ENCODE measurements at places on chromosomes 12 and 14.

- no peak for DNase-seq
Observed at GRCh38 chr14:37138898-37139297, 33.5 kb downstream of the SLC25A21 start.

GRCh38 chr12:9099552-9100190 is 16.0 kb downstream of the A2M start:
- DNase-seq = no peak

DNA sequence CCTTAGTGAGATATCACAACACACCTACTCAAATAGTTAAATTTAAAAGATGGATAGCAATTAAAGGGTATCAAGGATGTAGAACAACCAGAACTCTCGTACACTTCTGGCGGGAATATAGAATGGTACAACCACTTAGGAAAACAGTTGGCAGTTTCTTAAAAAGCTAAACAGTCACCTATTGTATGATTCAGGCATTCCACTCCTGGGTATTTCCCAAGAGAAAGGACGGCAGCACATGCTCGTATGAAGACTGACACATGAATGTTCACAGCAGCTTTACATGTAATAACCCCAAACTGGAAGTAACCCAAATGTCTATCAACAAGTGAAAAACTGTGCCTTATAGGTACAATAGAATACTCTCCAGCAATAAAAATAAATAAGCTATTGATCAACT is 465.2 kb downstream of the VRK1 start:
- no peak for DNase-seq

DNA sequence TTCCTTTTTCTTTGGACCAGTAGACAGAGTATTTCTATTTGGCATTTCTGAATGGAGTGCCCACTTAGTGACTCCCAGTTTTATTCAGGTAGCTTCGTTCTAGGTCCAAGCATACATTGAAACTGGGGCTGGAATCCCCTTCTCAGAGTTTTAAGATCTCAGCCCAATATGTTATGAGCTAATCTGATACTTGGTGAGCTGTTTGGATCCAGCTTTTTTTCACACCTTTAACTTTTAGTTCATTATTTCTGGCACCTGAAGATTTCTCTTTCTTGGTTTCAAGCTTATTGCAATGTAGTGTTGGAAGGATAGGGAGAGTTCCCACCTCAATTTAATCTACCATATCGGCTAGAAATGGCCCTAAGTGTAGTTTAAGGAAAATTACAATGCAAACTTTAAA is 53.5 kb upstream of the CCDC198 start:
- DNase-seq = no peak

DNA sequence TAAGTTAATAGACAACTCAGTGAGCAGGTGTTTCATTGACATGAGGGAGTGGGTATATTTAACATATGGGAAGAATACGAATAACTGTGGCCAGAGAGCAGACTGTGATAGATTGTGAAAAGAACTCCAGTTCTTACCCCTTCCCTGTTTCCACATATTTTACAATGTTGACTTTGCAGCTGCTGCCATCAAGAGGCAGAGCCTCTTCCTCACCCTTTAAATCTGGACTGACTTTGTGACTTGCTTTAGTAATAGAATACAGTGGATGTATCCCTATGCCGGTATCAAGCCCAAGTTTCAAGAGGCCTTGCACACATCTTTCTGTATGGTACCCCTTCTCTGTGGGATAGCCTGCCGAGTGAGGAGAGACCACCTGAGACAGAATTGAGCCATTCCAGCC is 356.7 kb downstream of the ETNK1 start:
- no peak for DNase-seq

DNA sequence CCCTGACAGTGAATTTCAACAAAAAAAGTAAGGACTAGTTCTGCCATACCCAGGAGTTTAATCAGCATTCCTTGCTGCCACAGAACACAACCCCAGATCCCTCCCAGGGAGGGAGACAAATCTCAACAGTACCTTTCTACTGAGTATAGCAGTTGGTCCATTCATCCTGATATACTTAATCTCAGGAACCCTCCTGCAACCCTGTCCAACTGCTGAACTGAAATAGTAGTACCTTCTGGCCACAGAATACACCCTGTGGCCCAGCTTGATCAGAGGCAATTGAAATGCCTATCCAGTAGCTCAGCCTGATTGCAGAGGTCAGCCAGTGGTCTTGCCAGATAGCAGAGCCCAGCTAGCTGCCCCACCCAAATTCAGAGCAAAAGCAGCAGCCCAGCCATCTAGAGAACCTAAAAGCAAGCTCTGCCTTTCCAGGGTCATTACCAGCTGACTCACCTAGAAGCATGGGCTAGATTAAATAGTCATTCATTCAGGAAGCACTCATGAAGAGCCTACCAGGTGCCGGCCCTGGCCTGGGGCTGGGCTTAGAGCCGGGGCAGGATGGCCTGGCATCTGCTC is 40.0 kb upstream of the RHOJ start:
- DNase-seq = no peak

GRCh38 chr12:3200814-3201233 is 123.6 kb downstream of the TSPAN9 start:
- no peak for DNase-seq

GRCh38 chr12:131132118-131132892 is 178.6 kb downstream of the ADGRD1 start:
- peak; percentile 45 for DNase-seq

GRCh38 chr14:42228611-42229010 is 621.9 kb downstream of the LRFN5 start:
- DNase-seq = no peak

- DNase-seq = no peak
Observed at GRCh38 chr12:60251091-60251490, 655.3 kb downstream of the SLC16A7 start.

DNA sequence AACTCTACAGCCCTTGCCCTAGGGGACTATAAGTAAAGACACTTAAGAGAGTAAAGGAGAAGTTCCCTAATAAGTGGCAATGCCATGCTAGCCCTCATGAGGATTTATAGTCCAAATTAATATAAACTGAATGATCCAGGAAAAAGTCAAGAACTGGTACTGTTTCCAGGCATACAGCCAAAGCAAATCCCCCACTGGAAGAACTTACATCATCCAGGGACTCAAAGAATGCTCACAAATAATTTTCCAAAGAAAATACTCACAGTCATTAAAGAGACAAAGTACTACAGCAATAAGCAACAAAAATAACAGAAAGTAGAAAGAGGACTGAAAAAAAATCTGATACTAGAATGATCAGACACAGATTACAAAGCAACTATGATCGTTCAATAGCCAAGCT is 79.7 kb upstream of the RAP1B start:
- no peak for DNase-seq

- no peak for DNase-seq
Observed at GRCh38 chr12:122729583-122730214, 945 bp downstream of the HCAR1 start.

GRCh38 chr12:131085125-131085815 is 131.6 kb downstream of the ADGRD1 start:
- DNase-seq = no peak

DNA sequence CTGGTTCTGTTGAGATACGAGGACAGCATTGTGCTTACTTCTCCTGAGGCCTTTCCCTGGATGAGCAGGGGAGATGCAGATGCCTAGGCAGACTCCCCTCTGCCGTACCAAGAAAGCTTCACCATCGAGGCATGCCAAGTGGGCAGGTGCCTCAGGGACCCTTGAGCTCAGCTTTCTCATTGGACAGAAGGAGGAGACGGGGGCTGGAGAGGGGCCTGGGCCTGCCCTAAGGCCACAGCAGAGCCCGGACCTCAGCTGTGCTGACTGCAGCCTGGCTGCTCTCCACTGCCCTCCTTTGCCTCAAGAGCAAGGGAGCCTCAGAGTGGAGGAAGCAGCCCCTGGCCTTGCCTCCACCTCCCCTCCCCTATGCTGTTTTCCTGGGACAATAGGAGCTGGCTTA is 23.4 kb downstream of the SERPINA1 start:
- no peak for DNase-seq

DNA sequence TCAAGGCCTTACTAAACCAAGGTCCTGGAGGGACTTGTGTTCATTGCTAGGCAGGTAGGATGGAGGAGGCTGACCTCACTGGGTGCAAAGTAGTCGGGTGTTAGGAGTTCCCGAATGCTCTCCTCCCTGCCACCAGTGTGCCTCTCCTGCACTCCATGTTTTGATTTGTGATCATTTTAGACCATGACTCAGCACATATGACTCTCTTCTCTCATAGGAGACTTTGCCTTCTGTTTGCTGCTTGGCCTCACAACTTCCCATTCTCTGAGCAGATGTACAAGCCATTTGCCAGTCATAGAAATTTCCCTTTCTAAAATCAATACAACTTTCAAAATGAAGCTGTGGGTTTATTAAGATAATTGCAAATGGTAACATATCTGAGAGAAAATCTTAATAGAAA is 46.6 kb upstream of the LRIG3 start:
- DNase-seq = no peak

- no peak for DNase-seq
Observed at GRCh38 chr14:51276605-51277004, 36.6 kb downstream of the TMX1 start.

- no peak for DNase-seq
Observed at GRCh38 chr12:107091989-107092641, 1.2 kb downstream of the CRY1 start.

DNA sequence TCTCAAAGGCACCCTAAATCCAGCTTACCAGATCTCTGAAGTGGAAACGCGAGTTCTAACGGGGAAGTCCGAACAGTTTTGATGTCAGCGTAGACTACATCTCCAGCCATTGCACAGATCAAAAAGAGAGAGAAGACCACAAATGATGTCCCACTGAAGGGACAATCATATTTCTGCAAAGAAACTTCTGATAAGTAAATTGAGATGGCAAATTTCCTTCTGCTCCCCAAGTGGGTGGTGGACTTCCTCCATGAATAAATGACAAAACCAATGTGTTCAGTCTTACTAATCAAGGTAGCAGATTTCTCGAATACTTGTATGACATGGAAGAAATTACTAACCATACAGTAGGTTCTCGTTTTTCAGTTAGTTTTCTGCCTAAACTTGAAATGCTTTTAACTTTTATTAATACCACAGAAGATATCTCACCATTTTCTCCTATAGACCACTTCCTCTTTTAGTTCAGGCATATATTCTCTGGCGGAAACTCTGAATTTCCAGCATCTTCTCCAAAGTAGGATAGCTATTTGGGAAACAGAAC is at the start of gene CLECL1:
Gene CLECL1 (minus strand): TSS at position 177 of the 541 bp plus-strand sequence.
- DNase-seq = no peak

DNA sequence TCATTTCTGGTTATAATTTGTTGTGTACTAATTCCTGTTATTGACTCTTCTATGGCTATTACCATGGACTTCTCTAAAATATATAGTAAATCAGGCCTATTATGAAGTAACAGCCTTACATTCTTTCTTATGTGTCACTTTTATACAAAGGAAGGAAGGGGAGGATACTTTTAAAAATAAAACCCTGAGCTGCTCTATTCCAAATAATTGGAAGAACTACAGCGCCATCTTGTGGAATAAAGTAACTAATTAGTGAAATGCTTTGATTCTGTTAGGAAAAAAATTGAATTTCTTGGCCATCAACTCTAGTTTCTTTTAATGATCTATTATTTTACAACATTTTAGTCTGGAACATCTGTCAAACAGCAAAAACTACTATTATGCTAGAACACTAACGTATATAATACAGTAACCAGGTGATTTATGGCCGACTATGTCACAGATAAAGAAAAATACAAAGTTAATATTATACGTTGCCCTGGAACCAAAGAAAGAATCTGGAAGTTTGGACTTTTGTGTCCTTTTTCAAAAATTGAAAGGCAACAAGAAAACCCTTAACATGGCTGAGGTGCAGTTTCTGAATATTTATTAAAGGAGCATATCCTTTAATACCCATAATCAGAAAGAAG is 55.0 kb upstream of the NELL2 start:
- no peak for DNase-seq

DNA sequence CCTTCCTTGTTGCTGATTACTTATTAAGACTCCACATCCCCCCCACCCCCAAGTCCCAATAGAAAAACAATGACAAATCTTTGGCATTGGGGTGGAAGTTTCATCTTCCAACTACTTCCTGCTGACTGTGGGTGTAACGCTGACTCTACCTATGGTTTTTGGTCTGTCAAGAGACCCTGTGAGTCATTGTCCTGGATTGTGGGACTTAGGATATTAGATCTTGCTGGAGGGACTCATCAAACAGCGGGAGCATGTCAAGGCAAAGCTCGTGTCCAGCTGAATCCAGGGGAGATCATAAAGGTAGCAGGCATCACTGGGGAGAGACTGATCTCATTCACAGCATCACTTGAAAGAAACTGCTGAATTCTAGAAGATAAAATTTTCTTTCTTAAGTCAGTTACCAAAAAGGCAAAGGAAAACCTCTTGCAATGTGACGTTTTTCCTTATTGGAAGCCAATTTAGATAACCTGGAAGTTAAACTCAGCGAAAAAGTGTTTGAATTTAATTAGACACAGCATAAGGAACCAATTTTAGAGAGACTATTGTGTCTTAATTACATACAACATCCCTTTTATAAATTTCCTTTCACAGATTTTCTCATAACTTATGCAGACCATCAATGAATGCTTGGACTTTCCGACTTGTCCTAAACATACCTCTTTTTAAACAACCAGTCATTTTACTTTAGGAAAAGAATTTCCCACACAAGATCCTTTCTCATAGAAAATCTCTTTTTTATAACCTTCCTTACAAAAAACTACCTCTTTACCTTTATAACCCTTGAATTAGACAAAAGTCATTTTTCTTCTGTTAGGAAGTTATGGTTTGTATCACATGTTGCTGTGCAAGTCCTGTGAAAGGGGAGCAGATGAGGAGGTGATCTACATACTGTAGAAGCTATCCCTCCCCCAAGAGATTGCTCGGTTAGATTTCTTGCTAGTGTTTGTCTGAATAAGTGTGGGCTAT is 94.6 kb upstream of the SCAF11 start:
- no peak for DNase-seq

GRCh38 chr12:83074358-83074894 is 387.7 kb downstream of the TMTC2 start:
- no peak for DNase-seq

GRCh38 chr12:75364919-75365318 is 26.0 kb upstream of the GLIPR1L2 start:
- DNase-seq = no peak

DNA sequence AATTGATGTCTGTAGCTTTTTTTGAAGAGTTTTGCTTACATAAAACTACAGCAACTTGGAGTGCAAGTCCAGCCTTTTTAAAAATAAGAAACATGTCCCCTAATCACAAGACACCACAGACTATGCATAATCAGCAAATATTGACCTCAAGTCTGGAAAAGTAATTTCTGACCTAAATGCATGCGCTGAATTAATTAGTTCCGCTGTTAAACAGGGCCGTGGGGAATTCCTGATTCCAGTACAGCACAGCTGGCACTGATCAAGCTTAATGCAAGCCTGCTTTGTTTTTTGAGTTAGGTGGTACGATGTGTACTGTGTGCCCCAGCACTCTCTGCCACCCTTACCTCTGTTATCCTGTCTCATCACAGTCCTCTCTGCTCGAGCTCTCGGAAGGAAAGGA is 9.2 kb downstream of the MLH3 start:
- no peak for DNase-seq

DNA sequence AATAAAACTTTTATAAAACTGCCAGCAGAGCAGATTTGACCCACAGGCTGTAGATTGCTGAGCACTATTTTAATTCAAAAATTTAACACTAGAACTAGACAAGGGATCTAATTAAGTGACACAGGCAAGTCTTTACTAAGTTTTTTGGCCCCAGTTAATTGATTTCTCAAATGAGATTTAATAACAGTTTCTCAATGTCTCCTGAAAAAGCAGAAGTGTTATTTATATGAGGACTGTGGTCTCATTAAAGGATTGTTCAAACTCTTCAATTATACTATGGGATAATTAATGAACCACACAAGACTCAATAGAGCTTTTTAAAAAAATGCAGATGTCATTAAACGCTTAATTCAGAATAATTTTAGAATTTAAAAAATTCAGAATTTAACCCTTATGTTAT is 1.9 kb downstream of the HEATR5A start:
- DNase-seq = no peak
